Esophagus muscularis mucosa (tissue), 4 donors: ENCODE measurements at places on chromosomes 5 and 9. TPM values are rescaled to one million over a fixed set of nuclear protein-coding genes. Genes with fewer than 3 reads are reported as not detected.

GRCh38 chr9:136300866-136301265 lies 3.0 kb downstream of the CCDC187 start:
- no peaks in the 10 kb centered on the region for H3K4me1 ChIP-seq
- H3K36me3 ChIP-seq, result no peaks in the 10 kb centered on the region
- no peak overlapping the region for H3K4me3 ChIP-seq
- no peaks in the 10 kb centered on the region for H3K27me3 ChIP-seq
- H3K27ac ChIP-seq, result no peak overlapping the region

DNA sequence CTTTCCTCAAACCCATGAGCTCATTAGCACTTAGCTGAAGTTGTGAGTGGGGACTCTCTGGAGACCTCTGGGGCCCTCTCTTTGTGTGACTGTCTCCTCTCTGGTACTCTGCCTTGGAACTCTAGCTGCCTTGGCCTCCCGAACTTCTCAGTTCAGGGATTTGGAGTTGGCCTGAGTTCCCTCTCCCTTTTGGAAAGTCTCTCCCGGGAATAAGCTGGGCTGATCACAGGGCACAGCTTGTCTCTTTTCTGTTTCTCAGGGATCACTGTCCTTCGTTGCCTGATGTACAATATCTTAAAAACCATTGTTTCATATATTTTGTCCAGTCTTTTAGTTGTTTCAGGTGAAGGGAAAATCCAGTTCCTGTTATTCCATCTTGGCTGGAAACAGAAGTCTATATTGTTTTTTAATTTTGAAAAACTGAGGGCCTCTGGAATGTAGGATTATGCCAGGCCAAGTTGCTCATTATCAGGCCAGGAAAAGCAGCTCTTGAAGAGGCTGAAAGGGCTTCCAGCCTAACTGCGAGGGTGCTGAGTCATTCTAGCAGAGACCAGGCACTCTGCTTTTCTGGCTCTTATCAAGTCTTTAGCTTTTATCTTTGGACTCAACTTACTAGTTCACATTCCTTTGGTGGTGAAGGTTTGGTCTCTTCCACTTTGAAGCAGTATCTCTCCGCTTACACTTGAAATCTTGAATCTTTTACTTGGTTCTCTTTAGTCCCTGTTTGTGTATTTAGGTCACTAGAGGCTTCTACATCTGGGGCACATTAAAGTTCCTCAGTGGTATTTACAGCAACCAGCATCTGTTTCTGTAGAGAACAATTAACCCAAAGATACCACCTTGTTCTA lies 8.4 kb upstream of the RGS3 start:
- peak overlapping the region; percentile 80 for H3K27ac ChIP-seq
- peaks cover 35% of the 10 kb centered on the region for H3K4me1 ChIP-seq
- H3K27me3 ChIP-seq, result no peaks in the 10 kb centered on the region
- peak; percentile 70 for DNase-seq

DNA sequence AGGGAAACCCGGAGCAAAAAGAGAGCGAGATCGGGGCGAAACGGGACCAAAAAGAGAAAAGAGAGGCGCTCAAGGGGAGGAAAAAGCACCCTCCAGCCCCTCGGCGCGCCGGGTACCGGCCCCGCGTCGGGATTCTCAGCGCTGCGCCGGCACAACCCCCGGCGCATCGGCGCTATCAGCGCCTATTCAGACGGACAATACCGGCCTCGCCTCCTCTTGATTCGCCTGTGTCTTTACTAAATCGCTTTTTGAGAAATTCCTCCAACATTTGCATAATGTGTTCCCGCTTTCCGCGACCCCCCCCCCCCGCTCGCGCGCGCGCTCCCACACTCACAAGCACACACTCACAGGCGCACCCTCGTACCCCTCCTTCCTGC lies 578 bp downstream of the LHX6 start:
- peaks cover 84% of the 10 kb centered on the region for H3K27me3 ChIP-seq
- peak overlapping the region; percentile 53 for H3K4me3 ChIP-seq
- DNase-seq, result no peak
- H3K27ac ChIP-seq, result peak overlapping the region; percentile 21
- no peaks in the 10 kb centered on the region for H3K36me3 ChIP-seq

CCL27 gene
- total RNA-seq, result not detected

- no peak overlapping the region for H3K4me3 ChIP-seq
- DNase-seq, result no peak
- H3K36me3 ChIP-seq, result peaks cover 16% of the 10 kb centered on the region
- peaks cover 13% of the 10 kb centered on the region for H3K4me1 ChIP-seq
- H3K27me3 ChIP-seq, result peaks cover 23% of the 10 kb centered on the region
These were observed 52.2 kb downstream of the PCDH1 start for GRCh38 chr5:141825791-141826560.
